Activated T-helper 1 cell treated with anti-CD3 and anti-CD28 coated beads, Interleukin-2, amount 50 U/mL, for 16 hours (primary cell): ENCODE measurements at places on chromosomes 5 and 9.

DNA sequence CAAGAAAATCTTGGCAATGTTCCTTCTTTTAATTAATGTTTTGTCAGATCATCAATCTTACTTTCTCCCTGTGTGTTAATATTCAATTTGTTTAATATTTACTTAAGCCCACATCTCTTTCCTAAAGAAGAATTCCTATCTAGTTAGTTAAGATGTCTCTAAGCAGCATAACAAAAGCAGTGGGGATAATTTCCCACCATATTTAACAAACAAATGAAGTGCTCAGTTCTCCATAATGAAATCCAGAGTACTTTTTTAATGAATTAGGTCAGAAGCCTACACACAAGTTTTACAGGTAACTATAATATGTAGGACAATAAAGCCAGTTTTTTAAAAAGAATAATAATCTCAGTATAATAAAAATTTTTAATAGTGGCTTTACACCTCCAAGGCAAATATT is 1918.8 kb downstream of the EFNA5 start:
- no peak for DNase-seq

DNA sequence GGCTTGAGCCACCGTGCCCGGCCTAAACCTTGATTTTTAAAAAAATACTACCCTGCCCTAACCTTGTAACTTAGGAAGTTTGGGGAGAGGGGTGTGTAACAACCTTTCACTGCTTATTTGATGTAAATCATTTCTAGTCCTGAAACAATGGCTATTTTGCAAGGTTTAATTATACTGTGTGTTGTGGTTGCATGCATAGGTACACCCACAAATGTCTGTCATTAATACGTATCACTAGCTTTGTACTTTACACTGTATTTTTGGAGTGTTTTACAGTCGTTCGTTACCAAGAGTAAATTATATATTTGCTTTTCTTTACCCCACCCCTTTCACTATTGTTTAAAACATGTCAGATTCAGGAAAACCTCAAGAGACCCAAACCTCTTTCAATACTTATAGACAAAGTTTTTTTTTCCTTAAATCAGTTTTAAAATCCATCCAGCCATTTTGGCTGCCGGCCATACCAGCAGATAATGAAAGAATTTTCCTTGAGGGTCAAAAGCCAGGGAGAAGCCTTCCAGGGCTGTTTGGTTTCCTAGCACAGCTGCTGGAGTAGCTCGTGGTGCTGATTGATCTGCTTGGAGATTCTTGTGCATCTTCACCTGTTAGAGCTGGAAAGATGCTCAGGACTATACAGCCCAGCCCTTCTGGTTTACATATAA is 50.7 kb downstream of the DOCK8 start:
- no peak for DNase-seq

DNA sequence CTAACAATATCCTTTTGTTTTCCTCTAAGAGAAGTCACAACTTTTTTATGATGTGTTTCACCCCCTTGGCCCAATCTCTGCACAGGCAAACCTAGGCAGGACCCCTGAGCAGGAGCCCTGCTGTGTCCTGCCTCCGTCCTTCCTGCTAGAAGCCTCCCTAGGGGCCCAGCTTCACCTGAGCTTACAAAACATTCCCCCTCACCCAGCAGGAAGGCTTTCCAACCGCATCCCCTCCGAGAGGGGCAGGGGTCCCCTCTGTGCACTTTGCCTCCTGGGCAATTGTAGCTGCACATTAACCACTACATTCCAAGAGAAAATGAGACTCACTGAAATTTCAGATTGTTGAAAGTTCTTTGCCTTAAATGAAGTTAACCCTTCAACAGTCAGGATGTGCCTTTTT is 176.2 kb downstream of the IRX2 start:
- DNase-seq: no peak

DNA sequence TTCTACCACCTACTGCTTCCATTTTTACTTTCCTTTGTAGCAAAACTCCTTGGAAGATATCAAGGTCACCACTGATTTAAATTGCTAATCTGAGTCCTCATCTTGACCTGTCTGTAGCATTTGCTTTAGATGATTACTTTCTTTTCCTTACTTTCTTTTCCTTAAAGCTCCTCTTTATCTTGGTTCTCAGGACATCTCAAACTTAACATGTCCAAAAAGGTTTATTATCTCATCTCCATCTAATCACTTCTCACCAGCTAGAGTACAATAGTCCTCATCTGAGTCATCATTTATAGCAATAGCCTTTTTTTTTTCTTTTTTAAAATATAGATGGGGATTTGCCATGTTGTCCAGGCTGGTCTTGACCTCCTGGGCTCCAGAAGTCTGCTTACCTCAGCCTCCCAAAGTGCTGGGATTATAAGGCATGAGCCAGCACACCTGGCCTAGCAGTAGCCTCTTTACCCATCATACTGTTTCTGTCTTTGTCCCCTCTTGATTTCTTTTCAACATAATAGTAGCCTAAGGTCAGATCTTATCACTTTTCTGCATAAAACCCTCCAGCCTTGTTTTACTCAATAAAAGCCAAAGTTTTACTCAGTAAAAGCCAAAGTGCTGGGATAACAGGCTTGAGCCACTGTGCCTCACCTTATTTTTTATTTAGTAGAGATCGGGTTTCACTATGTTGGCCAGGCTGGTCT is 32.9 kb upstream of the GPR21 start:
- no peak for DNase-seq

GRCh38 chr9:129561594-129562281 is 59.2 kb downstream of the C9orf50 start:
- DNase-seq: no peak

DNA sequence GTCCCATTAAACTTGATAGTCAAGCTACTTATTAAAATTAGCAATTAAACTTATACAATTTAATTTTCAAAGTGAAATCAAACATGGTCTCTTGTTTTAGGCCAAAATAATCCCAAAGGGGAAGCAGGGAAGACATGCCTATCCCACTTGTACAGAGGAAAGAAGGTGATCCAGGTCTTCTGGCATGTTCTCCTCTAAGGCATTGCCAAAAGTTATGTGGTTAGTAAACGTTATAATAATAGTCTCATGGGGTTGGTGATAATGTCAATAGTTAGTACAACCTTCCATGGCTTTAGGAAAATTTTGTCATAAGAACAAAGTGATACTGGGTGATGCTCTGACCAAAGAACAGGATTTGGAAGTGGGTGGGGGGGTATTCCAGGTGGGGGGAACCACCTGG is 52.8 kb downstream of the ROR2 start:
- DNase-seq: no peak

DNA sequence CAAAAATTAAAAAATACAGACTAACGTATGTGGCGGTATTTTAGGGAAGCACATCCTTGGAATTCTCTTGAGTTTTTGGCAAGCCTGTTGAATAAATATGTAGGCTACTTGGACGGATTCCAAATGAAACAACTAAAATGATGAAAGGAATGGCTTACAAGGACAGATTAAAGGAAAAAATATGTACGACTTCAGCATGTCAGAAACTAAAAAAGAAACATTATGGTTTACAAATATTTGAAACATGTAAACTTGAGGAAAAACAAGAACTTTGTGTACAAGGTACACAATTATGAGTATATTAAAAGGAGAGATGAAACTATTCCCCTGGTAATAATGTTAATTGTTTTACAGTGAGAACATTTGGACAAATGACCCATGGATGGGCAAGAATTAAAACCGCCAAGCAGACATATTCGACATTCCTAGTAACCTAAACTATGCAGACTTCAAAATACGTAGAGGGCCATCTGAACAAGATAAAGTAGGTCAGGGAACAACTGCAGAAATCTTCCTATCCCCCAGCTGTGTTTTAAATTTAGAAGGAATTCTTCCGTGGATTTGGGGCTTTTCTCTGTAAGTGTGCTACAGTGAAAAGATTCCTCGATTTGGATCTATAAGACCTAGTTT is 12.5 kb downstream of the EDIL3 start:
- DNase-seq: no peak

- no peak for DNase-seq
Measured at GRCh38 chr9:80366626-80367025, 794.9 kb downstream of the TLE4 start.

DNA sequence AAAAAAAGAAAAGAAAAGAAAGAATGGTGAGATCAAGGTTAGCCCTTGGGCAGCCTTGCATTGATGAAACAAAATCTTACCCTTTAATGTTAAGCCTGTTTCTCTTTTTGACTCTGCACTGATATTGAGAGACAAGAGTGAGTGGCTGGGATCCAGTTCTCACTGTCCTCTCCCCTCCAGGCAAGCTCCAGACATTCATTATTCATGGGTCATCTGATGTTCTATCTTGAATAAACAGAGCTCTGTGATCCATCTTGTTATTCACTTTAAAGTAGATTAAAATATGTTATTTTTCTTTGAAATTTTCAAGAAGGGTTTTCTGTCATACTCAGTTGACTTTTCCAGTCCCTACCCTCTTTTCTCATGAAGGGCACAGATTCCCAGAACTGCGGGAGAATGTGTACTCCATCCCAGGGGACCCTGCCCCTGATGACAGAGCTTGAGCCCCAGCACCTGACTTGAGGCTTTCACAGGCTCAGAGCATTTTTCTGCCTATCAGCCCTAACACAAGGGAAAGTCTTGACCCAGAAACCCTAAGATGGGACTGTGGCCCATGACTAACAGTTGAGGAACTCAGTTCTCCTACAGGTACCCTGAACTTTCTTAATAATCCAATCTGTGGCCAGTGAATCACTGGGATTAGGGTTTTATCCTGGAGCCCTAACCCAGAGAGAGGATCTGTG is 24.1 kb downstream of the ACTL7B start:
- DNase-seq: no peak

DNA sequence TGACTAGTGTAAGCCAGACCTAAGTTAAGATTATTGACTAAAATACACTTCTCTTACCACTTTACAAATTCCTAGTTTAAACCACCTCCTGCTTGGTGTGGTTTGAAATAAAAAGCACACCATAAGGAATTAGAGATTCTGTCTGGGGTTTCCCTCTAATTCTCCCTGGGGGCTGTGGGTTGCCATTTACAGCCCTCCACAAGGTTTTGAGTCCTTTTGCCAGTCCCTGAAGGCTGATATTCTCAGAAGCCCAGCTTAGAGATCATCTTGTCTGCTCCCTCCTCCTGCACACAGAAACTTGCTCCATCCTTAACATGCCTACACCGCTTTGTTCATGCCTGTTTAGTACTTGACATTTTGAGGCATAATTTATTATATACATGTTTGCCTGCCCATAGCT is 7.2 kb upstream of the LMNB1 start:
- DNase-seq: no peak

- DNase-seq: no peak
Measured at GRCh38 chr5:109756543-109757185, 66.9 kb downstream of the MAN2A1 start.

DNA sequence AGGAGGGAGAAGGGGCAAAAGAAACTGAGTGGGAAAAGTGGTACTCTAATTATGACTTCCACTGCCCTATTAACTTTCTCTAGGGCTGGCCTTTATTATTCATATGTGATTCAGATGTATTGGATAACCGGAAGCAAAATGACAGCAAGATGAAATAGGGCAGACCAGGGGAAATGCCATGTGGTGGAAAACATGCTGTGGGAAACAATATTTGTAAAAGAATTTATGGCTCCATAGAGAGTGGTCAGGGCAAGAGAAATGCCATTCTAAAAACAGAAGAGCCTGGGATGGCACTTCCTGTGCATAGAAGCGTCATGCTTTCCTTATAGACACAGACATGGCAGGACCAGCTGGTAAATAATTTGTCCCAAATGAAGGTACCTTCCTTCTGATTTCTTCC is 67.7 kb downstream of the MEGF10 start:
- no peak for DNase-seq

DNA sequence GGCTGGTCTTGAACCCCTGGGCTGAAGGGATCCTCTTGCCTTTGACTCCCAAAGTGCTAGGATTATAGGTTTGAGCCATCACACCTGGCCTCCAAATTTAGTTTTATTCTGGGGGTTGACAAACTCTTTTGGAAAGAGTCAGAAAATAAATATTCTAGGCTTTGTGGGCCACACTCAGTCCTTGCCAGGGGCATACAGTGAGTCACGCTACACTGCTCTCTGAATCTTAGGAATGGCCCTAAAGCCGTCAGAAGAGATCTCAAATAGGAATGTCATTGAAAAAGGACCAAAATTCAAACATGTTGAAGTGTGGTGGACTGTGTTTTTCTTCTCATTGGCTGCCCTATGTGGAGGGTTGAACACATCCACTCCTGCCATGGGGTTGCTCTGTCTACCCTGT is 127.7 kb upstream of the BASP1 start:
- no peak for DNase-seq

GRCh38 chr9:87587864-87588263 is 90.2 kb downstream of the DAPK1 start:
- DNase-seq: no peak

- no peak for DNase-seq
Measured at GRCh38 chr5:115209279-115209678, 39.6 kb upstream of the TRIM36 start.

DNA sequence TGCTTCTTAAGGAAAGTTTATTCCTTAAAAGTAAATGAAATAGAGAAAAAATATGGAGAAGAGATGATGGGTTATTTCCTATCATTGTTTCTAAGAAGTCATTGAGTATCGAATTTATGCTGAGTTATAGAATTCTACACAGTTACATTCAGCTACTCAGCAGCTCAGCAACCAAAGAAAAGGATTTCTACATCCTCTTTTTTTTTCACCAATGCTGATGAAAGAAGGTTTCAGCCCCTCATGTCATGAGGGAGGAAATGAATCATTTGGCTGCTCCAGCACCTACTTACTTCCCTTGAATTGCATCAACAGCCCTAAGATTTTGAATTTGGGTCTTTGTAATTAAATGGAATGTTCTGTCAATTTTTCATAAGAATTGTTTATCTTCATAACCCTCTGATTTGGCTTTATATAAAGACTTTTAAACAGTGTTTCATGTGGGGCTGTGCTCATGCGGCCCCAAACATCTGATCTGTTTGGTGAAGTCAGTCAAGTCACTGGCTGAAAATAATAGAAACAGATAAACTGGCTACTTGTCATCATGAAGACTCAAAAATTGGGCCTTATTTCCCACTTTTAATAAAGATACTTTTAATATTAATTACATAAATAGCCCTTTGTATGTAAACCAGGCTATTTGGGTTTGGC is 18.5 kb upstream of the SNX2 start:
- no peak for DNase-seq

DNA sequence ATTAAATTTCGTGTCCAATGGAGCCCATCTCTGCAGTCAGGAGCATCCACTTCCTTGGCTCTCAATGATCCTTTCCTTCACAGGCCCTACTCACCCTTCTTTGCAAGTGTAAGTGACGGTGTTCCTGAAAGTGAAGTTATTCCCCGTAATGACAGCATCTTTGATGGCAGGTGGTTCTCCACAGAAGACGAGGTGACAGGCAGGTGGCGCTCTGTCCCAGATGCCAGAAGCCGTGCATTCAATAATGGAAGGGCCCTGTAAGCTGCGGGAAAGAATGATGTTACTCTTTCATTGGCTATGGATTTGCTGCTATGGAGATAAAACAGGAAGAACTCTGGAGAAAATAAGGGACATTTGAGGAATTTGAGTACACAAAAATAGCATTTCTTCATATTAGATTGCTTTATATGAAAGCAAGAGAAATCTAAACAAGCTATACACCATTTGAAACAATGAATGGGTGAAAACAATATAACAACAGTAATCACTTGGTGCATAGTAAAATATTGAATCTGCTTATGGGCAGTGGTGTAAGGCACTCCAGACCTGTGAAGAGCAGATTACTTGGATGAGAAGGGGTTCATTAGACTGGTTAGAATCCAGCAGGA is 89.9 kb upstream of the TXNDC8 start:
- DNase-seq: no peak
